ENCODE measurements at places on chromosomes 12 and 14. TPM values are rescaled to one million over a fixed set of nuclear protein-coding genes. Genes with fewer than 3 reads are reported as not detected.

- no peak for DNase-seq
Observed at GRCh38 chr12:3775385-3776035, 22.6 kb upstream of the CRACR2A start.

DNA sequence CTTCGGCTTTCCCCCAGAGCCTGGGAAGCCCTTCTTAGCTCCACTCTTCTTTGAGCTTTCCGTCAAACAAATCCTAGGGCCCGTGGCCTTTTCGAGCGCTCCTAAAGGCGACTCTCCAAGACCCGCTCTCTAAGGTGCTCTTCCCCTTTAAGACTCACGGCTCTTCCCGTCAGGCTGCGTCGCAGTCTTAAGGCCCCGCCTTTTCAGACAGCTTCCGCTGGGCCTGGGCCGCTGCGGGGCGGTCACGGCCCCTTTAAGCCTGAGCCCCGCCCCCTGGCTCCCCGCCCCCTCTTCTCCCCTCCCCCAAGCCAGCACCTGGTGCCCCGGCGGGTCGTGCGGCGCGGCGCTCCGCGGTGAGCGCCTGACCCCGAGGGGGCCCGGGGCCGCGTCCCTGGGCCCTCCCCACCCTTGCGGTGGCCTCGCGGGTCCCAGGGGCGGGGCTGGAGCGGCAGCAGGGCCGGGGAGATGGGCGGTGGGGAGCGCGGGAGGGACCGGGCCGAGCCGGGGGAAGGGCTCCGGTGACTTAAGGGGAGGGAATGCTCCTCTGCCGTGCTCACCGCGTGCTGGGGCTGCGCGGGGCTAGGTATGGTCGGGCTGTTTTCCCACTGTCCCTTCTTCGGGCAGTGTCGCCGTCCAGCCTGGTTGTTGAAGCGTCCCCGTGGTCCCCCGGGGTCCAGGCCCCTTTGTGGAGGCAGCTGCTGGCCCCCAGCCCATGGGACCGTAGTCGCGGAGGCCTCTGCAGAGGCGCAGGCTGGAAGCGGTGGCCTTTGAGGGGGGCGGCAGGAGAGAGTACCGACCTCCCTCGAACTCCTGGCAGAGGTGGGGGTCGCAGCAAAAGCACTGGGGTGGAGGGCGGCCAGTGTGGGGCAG lies at the start of gene PEX5:
Gene PEX5 (plus strand): TSS at position 289 of the 870 bp plus-strand sequence. CDS start 692 bp downstream, outside the sequence.
- DNase-seq = peak; percentile 93

DNA sequence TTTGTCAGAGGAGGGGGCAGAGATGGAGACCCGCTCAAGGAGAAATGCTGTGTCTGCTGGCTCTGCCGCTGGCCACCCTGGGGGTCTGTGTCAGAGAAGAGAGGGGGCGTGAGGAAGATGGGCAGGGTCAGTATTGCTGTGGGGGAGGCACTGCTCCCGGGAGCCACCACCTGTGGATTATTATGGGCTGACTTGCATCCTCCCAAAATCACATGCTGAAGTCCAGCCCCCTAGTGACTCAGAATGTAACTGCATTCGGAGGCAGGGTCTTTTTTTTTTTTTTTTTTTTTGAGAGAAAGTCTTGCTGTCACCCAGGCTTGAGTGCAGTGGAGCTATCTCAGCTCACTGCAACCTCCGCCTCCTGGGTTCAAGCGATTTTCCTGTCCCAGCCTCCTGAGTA lies 12.3 kb downstream of the ABCD4 start:
- peak; percentile 63 for DNase-seq

DNA sequence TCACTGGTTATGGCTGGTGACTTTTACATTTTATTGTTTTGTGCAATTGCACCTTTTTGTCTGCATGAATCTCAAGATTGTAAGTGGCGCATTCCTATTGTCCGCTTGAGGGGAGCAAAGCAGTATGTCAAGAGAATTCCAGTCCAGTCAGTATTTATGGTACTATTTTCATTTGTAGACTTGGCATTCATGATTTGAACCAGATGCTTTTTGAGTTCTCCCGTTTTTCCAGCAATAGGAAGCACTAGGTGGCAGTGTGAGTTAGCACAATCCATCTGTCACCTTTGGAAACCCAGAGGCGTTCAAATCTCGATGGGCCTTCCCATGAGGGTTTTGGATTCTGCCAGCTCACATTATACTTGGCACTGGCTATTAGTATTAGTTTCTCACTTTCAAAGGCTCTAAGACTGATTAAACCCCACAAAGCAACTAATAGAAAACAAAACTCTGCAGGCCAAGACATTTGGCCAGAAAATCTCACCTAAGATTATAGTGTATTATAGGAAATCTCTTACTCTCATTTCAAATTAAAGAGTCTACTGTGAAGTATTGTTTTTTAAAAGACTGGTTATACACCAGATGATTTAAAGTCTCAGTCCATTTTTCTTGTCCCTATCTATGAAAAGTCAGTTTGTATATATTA lies 2.2 kb downstream of the DACT1 start:
- DNase-seq = peak; percentile 78

GRCh38 chr12:46787496-46788055 lies 38.2 kb downstream of the SLC38A4 start:
- DNase-seq = no peak

DNA sequence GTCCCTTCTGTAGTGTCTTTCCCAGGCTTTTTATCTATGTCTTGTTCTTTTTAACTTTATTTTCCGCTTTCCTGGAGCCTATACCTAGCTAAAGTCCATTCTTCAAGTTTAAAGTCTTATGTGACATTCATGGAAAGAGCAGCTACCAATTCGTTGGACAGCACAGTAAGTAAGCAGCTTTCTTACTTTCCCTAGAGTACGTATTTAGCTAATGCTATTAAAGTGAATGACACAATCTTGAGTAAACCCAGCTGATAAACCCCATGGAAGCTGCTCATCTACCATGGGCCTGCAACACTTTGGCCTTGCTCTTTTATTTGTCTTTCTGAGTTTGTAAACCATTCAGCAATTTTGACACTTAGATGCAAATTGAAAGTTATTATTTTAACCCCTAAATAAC lies 30.0 kb downstream of the ALX1 start:
- DNase-seq = no peak

- no peak for DNase-seq
Observed at GRCh38 chr14:74793506-74794155, 30.5 kb downstream of the YLPM1 start.

GRCh38 chr12:90896821-90897220 lies 58.2 kb downstream of the CCER1 start:
- no peak for DNase-seq

DNA sequence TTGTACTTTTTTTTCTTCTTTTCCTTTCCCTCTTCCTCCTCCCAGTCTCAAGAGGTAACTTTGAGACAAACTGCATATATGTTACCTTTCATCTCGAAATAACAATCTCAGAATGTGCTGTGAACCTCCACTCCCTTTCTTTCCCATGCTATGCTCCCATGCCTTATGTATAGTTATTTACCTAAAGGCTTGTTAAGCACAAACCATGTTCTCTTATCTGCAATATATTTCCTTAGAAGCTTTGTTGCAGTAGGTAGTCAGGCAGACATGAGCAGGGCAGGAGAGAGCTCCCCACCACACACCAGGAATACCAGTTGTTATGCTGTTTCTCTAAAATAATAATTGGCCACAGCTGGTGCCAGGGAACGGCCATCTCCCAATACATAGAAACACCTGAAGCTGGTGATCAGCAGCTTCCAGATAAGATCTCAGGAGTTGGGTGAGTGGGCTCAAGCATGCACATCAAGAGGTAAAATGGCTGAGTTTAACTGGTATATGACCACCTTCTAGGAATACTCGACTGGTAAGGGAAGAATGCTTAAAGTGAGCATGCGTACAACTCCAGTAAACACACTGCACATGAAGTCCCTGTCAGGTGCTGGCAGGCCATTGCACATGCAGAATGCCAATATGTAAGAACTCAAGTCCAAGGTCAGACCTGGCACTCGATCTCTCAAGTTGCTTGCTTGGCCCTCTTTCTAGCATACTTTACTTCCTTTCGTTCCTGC lies 14.8 kb upstream of the DHRS2 start:
- no peak for DNase-seq

DNA sequence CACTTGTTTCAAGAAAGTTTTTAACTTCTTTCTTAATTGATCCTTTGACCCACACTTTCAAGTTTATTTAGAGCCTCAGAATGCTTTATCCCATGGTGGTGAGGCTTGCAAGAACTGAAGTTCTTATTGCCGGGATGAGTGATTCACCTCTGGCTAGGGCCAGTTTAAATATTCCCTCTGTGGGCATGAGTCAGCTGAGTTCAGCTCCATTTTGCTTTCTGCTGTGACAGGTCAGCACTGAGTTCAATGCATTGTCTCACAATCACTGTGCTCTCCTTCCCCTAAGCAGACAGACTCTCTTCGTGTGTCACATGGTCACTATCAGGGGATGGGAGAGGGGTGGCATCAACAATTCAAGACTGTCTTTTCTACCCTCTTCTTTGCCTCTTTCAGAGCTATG lies 514.6 kb upstream of the FBXO33 start:
- DNase-seq = no peak

GRCh38 chr14:83478741-83479140 lies 1945.1 kb upstream of the SEL1L start:
- no peak for DNase-seq

- DNase-seq = no peak
Observed at GRCh38 chr12:123102366-123102765, 48.5 kb downstream of the PITPNM2 start.

DNA sequence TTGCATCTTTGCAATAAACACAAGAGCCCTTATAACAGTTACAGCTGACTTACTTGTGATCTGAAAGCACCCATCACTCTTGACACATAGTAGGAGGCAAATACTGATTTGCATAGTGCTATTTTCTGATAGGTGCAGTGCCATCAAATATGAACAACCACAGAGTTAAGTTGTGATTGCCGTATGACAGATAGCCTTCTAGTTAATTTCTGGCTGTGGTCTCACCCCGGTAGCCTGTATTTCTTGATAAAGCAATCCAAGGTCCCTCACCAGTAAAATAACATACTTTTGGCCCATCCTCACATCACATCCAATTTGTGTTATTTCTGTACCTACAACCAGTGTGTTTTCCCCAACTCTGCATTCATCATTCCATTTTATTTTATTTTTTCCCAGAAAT lies 23.3 kb upstream of the STYK1 start:
- DNase-seq = no peak

GRCh38 chr14:75543786-75544185 lies 21.5 kb downstream of the BATF start:
- no peak for DNase-seq

GRCh38 chr14:72883961-72884360 lies 9.9 kb downstream of the DPF3 start:
- DNase-seq = no peak

DNA sequence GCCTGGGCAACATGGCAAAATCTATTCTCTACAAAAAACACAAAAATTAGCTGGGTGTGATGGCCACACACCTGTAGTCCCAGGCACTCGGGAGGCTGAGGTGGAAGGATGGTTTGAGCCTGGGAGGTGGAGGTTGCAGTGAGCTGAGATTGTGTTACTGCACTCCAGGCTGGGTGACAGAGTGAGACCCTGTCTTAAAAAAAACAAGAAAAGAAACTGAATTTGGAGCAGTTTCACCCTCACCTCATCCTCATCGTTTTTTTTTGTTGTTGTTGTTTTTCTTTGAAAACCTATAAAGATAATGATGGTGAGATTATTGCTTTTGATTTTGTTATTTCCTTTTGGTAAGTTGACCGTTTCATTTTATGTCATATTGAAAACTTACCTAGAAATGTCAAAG lies 60.7 kb downstream of the SLC38A6 start:
- no peak for DNase-seq

- no peak for DNase-seq
Observed at GRCh38 chr14:47619392-47619791, 56.0 kb downstream of the MDGA2 start.

DNA sequence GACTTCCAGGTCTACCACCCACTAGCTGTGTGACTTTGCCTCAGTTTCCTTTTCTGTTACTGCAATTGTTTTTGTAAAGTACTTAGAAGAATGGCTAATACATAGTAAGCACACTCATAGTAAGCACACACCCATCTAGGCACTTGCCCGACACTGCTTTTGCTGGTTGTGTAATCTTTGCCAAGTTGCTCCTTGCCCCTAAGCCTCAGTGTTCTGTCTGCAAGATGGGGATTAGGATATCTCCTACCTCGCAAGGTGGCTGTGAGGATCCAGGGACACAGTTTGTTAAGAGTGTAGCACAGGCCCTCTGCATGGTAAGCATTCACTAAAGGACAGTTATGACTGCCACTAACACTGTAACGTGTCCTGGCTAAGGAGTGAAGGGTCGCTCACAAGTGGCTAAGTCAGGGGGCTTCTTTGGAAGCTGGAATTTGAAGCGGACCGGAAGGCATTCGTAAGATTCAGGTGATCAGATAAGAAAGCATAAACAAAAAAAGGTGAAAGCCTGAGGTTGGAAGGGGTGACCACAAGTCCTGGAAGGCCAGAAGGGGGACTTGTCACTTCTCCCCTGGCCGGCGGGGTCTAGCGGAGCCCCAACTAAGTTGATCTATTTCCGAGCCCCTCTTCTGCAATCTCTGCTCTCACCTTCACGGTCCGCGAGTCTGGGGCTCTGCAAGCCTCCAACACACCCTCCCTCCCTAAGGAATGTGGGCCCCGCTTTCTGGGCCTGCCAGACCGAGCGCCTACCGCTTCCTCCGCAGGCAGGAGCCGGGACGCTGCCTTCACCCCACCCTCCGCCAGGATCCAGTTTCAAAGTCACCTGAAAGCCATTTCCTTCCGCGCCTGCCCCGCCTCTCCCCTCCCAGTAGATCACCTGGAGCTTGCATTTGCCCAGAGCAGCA lies 1.5 kb upstream of the PLEKHG3 start:
- no peak for DNase-seq

DNA sequence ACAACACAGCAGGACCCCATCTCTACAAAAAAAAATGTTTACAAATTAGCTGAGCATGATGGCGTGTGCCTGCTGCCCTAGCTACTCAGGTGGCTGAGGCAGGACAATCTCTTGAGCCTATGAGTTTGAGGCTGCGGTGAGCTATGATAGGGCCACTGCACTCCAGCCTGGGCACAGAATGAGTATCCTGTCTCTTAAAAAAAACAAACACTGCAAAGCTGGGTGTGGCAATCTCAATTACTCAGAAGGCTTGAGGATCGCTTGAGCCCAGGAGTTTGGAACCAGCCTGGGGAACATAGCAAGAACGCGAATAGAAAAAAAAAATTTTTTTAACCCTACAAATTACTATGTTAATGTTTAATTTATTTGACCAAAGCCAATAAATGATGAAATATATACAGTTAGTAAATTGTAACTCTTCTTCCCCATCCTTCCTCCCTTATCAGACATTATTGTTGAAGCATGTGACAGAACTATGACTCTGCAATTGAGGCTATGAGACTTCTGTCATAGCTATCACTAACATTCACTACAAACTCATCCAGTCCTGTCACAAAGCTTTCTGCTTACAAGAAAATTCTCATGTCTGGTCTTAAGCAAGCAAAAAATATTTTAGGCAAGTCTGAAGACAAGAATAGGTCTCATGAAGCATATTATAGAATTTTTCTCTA lies 9.8 kb downstream of the BTBD7 start:
- DNase-seq = no peak

The DIO3 gene
- polyA plus RNA-seq = not detected

The RNF212B gene
- not detected for polyA plus RNA-seq

The SIRT4 gene
- polyA plus RNA-seq = 1.4 TPM

The SLC39A5 gene
- 0.12 TPM for polyA plus RNA-seq

The RNASE1 gene
- not detected for polyA plus RNA-seq

The RERG gene
- 0.84 TPM for polyA plus RNA-seq

The PUS7L gene
- polyA plus RNA-seq = 1.8 TPM

The CLEC1B gene
- polyA plus RNA-seq = not detected

The MSRB3 gene
- polyA plus RNA-seq = 32.1 TPM

The B3GNT4 gene
- 0.81 TPM for polyA plus RNA-seq

The LRRC43 gene
- polyA plus RNA-seq = 1.4 TPM

The HCAR1 gene
- not detected for polyA plus RNA-seq

The TAS2R50 gene
- polyA plus RNA-seq = 0.05 TPM

The LHX5 gene
- not detected for polyA plus RNA-seq

The PDZRN4 gene
- polyA plus RNA-seq = 0.02 TPM

Data from SK-N-SH (cell line).